ENCODE measurements at places on chromosomes 7 and 10.

GRCh38 chr7:157022681-157023588 lies 12.5 kb upstream of the MNX1 start:
- DNase-seq: no peak

DNA sequence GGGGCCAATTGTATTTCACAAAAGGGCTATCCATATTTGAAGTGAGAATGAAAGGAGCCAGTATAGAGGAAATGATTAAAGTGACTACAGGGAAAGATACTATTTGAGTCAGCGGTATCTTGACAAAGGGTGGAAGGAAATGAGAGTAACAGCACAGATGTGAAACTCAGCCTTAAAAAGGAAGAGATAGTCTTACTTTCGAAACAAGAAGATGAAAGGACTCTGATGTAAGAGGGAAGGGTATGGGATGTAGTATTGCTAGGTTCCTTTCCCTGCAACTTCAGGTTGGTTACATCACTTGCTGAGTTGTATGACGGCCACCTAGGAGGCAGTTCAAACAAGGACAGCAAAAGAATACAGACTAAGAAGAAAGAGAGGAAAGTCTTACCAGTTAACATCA lies 13.7 kb downstream of the CISD1 start:
- no peak for DNase-seq

DNA sequence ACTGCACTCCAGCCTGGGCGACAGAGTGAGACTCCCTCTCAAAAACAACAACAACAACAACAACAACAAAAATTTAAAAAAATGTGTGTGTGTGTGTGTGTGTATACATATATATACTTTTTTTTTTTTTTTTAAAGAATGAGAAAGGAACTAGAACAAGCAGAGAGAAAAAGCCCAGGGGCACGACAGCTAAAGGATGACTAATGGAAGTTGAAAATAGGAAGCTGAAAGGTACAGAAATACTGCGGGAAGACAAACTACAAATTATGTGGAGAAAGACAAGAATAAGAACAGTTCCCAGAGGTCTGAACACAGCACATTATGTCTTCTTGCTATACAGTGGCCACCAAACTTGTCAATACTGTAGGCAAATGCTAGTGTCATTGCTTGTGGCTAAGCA lies 141.9 kb upstream of the PRSS1 start:
- no peak for DNase-seq

- DNase-seq: no peak
Observed at GRCh38 chr10:62396864-62397263, 22.7 kb downstream of the ZNF365 start.

- DNase-seq: no peak
Observed at GRCh38 chr7:94029976-94030375, 25.8 kb upstream of the BET1 start.

- DNase-seq: no peak
Observed at GRCh38 chr10:14736043-14736442, 38.7 kb downstream of the FAM107B start.

- DNase-seq: no peak
Observed at GRCh38 chr7:17516771-17517170, 218.3 kb downstream of the AHR start.

- no peak for DNase-seq
Observed at GRCh38 chr10:33386926-33387325, 52.5 kb upstream of the NRP1 start.

- no peak for DNase-seq
Observed at GRCh38 chr10:14560274-14560673, 214.4 kb downstream of the FAM107B start.

- DNase-seq: no peak
Observed at GRCh38 chr7:877312-878232, 1.2 kb downstream of the GET4 start.

Measured in vagina (tissue), 2 donors.